ENCODE measurements at places on chromosomes 5 and 9.

DNA sequence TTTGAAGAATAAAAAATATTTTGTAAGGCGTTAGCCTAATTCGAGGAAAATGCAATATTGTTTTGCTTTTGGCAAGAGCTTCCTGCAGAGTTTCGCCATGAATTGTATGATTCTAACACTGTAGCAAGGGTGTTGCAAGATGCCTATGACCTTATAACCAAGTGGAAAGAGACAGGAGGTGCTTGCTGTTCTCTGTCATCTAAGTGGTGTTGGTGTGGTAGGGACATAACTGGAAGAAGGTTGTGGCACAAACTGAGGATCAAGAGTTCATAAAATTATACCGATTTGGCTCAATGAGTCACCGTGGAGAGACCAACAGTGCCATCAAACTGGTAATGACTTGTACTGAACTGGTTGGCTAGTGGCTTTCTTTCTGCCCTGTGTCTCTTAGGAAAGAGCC is 6.3 kb downstream of the STC2 start:
- DNase-seq = peak; percentile 86

DNA sequence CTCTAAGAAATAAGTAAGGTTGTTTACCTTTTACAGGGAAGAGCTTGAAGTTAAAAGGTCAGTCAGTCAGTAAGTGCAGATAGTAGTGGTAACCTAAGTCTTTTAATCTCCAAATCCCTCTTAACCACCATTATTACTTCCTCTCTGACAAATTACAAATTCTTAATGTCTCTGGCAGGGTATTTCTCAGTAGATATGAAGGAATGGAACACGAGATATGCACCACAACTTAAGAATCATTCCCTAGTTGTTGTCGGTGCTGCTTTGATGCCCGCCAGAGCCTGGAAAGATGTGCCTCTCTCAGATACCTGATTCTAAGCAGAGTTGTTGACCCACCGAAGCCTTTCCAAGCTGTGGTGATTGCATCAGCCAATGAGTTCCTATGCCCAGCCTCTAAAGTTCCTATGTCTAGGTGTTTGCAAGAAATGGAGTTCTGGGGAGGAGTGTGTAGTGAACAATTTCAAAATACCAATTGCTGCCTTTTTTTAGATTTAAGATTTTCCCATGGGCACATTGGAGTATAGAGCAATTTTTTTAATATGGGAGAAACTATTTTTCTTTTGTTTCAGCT is 78.5 kb downstream of the CD180 start:
- DNase-seq = no peak

GRCh38 chr9:23537192-23538066 is 288.6 kb downstream of the ELAVL2 start:
- DNase-seq = no peak

- no peak for DNase-seq
These were observed 88.5 kb downstream of the PSD2 start for GRCh38 chr5:139884144-139884543.

GRCh38 chr9:113427629-113428028 is 17.1 kb downstream of the C9orf43 start:
- peak; percentile 61 for DNase-seq

DNA sequence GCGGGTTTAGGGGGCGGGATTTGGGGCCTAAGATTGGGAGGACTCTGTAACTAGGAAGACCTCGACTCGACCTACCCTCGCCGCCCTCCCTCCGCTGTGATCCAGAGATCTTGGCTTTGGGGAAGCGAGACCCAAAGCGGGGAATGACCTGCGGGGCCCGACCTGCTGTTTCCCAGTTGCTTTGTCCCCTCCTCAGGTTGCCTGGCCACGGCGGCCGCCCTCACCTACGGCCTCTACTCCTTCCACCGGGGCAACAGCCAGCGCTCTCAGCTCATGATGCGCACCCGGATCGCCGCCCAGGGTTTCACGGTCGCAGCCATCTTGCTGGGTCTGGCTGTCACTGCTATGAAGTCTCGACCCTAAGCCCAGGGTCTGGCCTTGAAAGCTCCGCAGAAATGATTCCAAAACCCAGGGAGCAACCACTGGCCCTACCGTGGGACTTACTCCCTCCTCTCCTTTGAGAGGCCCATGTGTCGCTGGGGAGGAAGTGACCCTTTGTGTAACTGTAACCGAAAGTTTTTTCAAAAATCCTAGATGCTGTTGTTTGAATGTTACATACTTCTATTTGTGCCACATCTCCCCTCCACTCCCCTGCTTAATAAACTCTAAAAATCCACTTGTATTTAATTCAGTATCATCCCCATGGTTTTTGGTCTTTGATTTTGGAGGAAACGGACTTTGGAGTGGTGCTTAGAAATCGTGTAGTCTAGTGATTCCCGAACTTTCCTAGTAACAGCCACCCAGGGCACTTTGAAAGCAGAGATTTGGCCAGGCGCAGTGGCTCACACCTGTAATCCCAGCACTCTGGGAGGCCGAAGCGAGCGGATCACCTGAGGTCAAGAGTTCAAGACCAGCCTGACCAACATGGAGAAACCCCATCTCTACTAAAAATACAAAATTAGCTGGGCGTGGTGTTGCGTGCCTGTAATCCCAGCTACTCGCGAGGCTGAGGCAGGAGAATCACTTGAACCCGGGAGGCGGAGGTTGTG is 878 bp downstream of the HIGD2A start:
- no peak for DNase-seq

- no peak for DNase-seq
These were observed 88.2 kb downstream of the FRMD3 start for GRCh38 chr9:83449983-83450382.

DNA sequence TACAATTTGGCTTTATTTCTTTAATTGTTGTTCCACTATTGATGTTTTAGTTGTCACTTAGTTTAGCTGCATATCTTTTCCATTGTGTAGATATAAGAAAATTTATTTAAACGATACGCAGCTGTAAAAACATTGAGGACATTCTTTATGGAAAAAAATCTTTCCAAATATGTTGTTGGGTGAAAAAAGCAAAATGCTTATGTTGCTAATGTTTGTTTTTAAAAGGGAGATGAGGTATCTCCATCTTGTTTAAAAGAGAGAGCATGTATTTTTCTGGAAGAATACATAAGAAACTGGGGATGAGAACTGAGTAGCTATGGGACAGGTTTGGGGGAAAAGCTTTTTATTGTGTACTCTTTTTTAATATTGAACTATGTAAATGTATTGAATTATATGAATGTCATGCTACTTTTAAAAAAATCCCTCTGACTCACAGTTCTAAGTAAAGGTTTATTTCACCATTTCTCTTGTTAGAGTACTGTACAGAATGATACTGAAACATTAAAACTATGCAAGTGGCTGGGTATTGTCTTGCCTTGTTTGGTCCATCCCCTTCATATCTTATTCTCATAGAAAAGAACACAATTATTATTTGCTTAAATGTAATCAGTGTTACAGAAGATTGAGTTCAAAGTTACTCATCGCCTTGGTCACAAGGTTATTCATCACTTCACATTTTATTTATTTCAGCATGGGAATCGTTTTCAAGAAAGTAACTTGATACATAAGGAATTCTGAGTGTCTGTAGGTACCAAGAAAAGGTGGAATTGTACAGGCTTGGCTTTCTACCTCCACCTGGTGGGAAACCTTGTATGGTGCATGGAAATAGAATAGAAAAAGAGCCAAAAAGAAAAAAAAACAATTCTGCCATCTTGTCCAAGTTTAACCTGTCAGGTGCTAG is 85.8 kb downstream of the RIC1 start:
- peak; percentile 21 for DNase-seq

DNA sequence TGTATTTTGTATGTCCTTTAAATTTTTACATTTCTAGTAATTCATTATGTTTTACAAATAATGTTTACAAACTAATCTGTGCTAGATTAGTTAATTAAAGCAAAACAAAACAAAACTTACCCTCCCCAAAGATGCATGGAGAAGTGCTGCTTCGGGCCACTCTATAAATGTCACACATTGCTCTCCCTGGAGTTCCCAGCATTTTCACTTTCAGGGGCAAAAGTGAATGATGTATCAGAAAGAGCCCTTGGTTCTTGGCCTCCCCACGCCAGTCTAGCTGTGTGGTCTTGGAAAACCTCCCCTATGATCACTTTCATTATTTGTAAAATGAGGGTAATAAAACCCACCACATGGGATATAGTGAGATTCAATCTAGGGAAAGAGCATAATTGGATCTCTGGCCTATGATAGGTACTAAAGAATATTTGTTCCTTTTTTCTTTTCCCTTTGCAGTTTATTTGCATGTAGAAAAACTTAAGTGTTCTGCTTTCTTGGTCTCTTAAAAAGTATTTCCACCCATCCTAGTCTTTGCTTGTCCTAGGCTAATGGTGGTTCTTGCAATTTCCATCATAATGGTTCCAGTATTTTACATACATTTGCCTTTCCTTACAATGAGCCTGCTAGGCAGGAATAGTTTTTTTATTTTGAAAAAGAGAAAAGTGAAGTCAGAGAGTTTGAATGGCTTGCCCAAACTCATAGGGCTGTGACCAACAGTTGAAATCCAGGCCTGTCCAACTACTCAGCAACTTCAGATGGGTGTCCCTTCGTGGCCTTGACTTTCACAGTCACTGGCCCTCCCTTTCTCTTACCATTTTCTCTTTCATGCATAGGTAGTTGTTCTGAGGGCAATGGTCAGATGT is 184.5 kb upstream of the KLF4 start:
- no peak for DNase-seq

All from AG10803 (cell line).